ENCODE measurements at places on chromosomes 7 and 10. TPM values are rescaled to one million over a fixed set of nuclear protein-coding genes. Genes with fewer than 3 reads are reported as not detected.

DNA sequence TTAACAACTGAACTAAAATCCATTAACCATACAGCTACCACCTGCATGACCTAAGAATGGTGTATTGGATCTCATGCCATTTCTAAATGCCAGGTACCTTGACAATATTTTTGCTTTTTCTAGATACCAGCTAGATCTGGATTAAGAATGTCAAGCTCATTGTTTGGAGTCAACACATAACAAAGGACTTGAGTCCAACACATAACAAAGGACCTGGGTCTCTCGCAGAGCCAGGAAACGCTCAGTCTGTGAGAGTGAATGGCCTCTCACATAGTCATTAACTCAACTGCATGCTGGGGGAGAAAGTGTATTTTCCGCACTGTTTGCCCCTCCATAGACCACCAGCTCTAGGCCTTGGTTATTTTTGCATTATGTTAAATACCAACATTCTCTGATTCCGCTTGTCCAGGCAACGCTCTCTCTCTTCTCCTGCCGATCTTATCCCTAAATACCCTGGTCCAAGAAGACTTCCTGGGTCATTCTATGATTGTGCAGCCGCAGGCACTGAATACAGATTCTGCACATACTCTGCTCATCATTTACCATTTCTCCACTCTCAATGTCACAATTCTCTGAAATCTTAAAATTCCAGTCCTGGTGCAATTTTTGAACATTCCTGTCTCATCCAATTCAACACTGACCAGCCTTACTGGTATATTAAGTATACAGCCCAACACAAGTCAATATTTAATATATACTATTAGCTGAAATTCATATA lies 31.2 kb downstream of the ITIH5 start:
- DNase-seq: no peak

C10orf62 gene
- total RNA-seq: not detected

DNA sequence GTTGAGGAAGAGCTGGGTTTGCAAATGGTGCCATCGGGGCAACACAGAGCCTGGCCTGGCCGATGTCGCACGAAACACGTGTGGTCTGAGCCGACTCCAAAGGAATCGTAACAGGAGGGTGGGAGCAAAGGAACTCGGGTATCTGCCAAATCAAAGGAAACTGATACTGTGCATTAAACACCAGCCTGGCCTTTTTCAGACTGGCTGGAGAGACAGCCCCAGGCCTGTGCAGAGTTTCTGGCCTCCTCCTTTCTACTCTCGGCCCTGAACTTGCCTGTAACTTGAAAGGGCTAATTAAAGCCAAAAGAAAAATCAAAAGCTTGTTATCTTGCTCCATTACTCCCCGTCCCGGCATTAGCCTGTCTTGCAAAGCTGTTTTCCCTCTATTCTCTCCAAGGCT lies 71.4 kb downstream of the PLXNA4 start:
- no peak for DNase-seq

ECHDC3 gene
- total RNA-seq: 13.3 TPM

GRCh38 chr7:29039821-29040578 lies 81.9 kb upstream of the TRIL start:
- no peak for DNase-seq

NRP1 gene
- total RNA-seq: 68.3 TPM

Measured in ureter (tissue), 1 donor.